ENCODE measurements at places on chromosomes 6 and 20.

DNA sequence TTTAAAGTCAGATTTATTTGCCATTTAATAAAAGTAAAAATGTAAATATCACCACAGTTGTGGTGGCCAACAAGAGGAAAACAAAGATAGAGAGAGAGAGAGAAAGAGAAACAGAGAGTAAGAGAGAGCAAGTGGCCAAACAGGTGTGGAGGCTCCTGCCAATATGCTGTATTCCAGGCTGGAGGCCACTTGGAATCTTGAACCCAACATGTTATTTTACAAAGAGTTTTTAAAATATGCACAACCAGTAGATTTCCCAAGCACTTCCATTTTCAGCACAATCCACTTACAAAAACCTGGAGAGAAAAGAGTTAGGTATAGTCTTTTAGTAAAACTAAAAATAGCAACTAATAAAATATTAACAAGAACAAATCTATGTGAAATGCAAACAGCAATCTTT is 1323.1 kb upstream of the CITED2 start:
- no peak for DNase-seq

DNA sequence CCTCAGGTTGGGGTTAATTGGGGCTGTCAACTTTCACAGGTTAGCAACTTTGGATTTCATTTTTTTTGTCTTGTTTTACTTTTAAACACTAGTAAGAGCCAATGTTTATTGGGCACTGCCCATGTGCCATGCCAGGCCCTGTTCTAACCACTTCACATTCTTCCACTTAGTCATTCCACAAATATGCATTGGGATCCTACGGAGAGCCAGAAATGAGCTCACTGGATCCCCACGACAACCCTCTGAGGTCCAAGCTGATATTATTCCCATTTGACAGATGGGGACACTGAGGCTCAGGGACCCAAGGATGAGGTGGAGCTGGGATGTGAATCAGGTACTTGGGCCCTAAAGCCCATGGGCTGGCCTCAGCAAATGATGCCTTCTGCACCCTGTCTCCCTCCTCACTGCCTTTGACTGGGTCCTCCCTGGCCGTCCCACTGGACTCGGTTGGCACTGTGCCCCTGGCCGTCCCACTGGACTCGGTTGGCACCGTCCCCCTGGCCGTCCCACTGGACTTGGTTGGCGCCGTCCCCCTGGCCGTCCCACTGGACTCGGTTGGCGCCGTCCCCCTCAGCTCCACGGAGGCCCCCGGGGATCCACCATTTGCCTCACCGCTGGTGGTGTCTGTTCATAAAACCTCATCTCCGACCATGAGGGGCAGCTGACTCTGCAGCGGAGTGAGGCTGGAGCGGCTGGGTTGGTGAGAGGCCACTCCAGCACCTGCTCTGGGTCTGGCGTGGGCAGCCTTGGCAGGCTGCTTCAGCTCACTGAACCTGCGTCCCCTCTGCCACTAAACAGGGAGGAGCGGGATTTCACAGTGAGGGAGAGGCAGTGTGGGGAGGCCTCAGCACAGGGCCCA is 4.8 kb upstream of the PMEPA1 start:
- no peak for DNase-seq

DNA sequence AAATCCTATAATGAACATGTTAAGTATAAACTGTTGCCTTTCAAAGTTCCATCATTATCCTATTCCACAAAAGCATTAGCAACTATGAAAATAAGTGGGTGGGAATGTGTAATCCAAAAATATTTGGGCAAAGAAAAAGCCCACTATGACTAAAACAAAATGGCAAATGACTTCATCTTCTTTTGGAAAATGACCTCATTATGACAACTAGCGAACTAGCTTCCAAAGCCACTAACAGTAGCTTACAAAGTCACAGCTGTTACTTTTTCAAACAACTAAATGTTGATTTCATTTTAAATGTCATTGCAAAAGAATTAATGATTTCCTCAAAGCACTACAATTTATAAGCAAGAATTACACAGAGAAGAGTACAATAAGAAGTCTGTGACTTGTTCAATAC is 49.8 kb upstream of the RUNX2 start:
- no peak for DNase-seq

- DNase-seq, result no peak
These were observed 64.4 kb downstream of the TULP4 start for GRCh38 chr6:158376631-158377081.

DNA sequence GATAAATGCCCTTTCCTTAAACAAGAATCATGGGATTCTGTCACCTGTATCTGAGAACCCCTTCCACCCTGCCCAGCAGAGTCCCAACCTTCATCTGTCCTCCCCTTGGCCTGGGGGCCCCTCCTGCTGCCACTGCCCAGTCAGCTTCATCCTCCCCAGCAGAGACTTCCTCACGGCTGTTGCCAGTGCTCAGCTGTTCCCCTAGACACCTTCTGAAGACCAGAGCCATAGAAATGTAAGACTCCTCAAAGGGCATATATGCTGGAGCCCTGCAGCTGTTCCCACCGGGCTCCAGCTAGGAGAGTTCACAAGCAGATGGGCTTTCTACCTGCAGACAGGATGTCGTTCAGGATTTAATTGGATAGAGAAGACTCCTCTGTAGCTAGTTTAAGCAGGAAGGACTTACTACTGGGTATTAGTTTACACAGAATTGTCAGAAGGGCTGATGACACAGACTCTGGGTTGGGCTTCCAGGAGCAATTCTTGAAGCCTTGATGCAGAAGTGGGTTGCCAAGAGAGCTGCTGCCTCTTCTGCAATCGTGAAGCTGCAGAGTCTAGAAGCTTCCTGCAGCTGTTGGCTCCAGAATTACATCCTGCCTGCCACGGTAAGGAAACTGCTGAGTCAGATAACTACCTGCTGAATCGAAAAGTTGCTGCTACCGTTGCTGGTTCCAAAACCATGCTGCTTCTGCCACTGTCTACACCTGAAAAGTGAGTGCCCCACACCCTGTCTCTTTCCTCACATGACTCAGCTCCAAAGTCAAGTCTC is 57.1 kb upstream of the MLN start:
- DNase-seq, result peak; percentile 88

DNA sequence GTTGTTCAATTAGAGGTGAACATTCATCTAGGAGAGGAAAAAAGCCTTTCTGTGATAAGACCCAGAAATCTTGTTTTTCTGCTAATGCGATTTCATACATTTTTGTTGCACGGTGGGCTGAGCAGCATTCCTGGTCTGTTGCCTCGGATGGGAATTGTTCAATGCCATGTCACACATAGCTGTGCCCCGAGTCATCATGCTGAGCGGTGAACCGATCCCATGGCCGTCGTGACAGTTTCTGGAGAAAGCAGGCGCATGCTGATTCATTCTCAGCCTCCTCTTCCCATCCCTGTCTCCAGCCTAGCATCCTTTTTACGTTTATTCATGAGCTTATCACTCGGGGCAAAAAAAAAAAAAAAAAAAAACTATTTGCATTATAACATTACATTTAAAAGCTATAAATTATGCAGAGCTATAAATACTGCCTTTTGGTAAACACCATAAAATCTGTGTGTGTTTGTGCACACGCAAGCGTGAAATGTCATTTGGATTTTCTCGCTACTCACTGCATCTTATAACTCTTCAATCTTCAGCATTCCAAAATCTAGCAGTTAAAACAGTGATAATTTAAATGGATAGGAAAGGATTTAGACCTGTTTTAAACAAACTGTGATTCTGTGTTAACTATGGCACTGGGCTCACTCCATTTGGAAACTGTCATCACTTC is 58.9 kb upstream of the IFNGR1 start:
- no peak for DNase-seq

DNA sequence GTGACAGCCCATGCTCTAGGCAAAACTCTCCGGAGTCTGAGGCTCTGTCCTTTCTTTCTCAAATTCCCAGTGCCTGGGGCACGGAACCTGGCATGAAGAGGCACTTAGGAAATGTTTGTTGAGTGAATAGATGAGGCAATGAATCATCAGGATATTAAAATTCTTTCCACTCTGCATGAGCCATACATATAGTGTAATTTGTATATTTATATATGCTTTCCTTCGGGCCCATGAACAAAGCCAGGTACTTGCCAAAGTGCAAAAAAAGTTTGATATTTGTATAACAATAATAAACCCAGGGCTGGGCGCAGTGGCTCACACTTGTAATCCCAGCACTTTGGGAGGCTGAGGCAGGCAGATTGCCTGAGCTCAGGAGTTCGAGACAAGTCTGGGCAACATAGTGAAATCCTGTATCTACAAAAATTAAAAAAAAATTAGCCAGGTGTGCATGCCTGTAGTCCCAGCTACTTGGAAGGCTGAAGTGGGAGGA is 212.3 kb upstream of the ZNF217 start:
- DNase-seq, result no peak

DNA sequence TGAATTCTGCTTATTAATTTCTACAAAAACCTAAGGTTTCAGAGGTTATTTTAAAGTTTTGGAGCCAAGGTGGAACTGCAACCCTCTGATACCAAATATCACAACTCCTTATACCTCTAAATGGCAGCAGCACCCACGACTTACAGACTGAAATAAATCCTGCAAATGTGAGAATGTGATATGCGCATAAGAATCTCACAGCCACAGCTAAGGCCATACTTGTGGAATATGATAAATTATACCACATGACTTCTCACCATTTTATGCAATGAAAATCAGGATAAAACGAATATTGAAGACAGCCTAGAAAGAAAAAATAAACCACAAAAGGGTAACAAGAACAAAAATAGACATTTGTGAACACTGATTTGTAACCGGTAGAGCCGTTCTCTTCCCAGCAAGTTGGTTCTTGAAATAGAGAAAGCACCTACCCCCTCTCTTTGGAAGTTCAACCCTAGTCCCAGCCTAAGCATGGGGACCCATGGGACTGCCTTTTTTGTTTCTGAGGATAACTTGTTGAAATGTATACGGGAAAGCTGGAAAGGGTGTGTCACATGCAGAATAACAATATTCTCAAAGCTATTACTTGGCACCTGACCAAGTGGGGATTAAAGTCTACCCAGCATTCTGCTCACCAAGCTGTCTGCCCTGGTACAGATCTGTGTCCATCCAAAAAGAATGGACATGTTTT is 47.1 kb upstream of the MCM9 start:
- DNase-seq, result no peak
